ENCODE measurements at places on chromosomes 16 and 17. TPM values are rescaled to one million over a fixed set of nuclear protein-coding genes. Genes with fewer than 3 reads are reported as not detected.

CORO7 gene
- total RNA-seq, result 24.1 TPM

ENPP7 gene
- not detected for total RNA-seq

PSMC5 gene
- total RNA-seq, result 109 TPM

CCL4 gene
- total RNA-seq, result 0.57 TPM

SMPD3 gene
- 27.8 TPM for total RNA-seq

C16orf82 gene
- not detected for total RNA-seq

AHSP gene
- not detected for total RNA-seq

KRT12 gene
- total RNA-seq, result not detected

DNA sequence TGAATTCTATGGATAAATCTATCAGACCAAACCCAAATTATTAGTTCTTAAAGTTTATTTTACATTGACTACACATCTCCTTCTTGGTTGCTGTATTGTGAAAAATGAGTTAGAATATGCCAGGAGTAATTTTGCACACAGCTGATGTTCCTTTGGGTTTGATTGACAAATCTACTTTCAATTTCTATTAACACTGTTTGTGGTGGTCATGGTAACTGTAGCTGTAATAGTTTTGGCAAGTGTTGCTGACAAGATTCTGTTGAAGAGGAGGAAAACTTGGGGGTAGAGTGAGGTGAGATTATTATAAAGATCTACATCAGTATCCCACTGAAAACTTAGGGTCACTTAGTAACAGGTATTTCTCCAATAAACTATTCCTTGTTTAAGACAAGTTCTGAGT is 30.3 kb downstream of the MRTFB start:
- H3K27ac ChIP-seq, result no peak overlapping the region
- H3K4me3 ChIP-seq, result no peak overlapping the region
- H3K36me3 ChIP-seq, result no peaks in the 10 kb centered on the region
- DNase-seq, result no peak

GRCh38 chr17:12646761-12647422 is 18.8 kb upstream of the MYOCD start:
- H3K27ac ChIP-seq, result no peak overlapping the region
- no peak for DNase-seq
- H3K36me3 ChIP-seq, result no peaks in the 10 kb centered on the region
- H3K4me3 ChIP-seq, result no peak overlapping the region
- no peaks in the 10 kb centered on the region for H3K4me1 ChIP-seq
- H3K27me3 ChIP-seq, result no peaks in the 10 kb centered on the region

- H3K36me3 ChIP-seq, result no peaks in the 10 kb centered on the region
- no peak for DNase-seq
- no peak overlapping the region for H3K27ac ChIP-seq
- H3K27me3 ChIP-seq, result no peaks in the 10 kb centered on the region
Measured at GRCh38 chr16:81588326-81589081, 143.9 kb downstream of the CMIP start.

DNA sequence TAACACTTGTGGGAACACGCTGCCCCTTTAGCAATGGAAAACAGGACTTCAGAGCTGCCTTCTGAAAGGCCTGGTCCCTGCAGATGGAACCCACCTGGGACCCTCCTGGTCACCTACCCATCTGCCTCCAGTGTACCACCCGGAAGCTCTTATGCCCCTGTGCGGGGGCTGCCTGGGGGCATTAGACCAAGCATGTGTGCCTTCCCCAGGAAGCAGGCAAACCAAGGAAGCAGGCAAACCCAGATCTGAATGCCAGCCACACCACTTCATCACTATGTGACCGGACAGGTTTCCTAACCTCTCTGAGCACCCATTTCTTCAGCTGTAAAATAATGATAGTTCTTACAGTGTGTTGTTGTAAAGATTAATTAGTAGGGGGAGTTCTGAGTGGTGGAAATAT is 20.8 kb upstream of the LRRC37A3 start:
- H3K4me1 ChIP-seq, result no peaks in the 10 kb centered on the region
- no peak overlapping the region for H3K27ac ChIP-seq
- no peak for DNase-seq
- no peak overlapping the region for H3K4me3 ChIP-seq

DNA sequence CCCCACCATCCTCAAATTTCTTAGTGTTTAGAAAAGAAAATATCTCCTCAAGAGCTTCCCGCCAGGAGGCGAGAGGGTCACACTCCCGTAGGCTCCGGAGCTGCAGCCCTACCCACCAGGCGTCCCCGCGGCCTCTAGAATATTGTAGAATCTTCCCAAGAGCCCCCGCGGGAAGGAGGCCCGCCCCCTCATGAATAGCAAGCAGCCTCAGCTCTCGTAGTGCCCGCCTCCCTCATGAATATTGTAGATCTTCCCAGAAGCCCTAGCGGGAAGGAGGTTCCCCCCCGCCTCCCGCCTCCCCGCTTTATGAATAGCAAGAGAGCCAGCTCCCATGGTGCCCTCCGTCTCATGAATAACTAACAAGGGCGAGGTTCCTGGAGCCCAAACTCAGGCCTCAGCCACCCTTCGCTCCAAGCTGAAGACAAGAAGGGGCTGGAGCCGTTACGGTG is at the start of gene FBXO47:
Gene FBXO47 (minus strand): TSS at position 114 of the 449 bp plus-strand sequence. CDS start 4,378 bp downstream, outside the sequence.
- H3K36me3 ChIP-seq, result no peaks in the 10 kb centered on the region
- H3K27ac ChIP-seq, result peak within 1 kb of the TSS; percentile 64
- H3K27me3 ChIP-seq, result no peaks in the 10 kb centered on the region
- H3K4me3 ChIP-seq, result peak within 1 kb of the TSS; percentile 7

DNA sequence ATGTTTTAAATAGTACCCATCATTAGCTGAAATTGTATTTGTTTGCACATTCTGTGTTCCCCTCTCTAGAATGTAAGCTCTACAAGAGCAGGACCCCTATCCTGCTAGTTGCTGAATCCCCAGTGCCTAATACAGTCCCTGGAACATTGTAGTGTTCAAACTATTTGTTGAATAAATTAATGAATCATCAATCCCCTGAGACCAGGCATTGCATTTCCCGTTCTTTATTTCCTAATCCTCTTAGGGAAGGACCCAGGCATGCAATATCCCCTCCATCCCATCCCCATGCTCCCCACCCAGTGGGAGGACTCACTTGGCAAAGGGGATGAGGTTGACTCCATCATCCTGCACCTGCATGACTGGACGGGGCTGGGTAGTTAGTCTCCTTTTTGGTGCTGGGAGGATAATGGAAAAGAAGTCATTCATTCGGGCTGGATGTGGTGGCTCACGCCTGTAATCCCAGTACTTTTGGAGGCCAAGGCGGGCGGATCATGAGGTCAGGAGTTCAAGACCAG is 3.2 kb downstream of the INCA1 start:
- H3K36me3 ChIP-seq, result no peaks in the 10 kb centered on the region
- no peaks in the 10 kb centered on the region for H3K27me3 ChIP-seq
- H3K27ac ChIP-seq, result no peak overlapping the region
- H3K4me3 ChIP-seq, result no peak overlapping the region
- H3K4me1 ChIP-seq, result no peaks in the 10 kb centered on the region

DNA sequence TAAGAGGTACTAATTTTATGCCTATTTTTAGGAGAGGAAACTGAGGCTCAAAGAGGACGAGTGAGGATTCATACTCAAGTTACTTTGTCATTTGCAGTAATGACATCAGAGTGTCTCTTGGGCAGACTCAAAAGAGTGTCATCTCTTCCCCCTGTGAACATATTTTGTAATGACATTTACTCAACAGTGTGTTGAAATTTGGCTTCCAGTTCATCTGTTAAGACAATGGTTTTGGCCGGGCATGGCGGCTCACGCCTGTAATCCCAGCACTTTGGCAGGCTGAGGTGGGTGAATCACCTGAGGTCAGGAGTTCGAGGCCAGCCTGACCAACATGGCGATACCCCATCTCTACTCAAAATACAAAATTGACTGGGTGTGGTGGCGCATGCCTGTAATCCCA is 28.9 kb downstream of the WFDC1 start:
- H3K4me1 ChIP-seq, result no peaks in the 10 kb centered on the region
- H3K27me3 ChIP-seq, result no peaks in the 10 kb centered on the region
- H3K4me3 ChIP-seq, result no peak overlapping the region
- H3K36me3 ChIP-seq, result no peaks in the 10 kb centered on the region
- DNase-seq, result no peak

- peaks cover 7% of the 10 kb centered on the region for H3K4me1 ChIP-seq
- peak overlapping the region; percentile 96 for H3K27ac ChIP-seq
- H3K27me3 ChIP-seq, result no peaks in the 10 kb centered on the region
- no peaks in the 10 kb centered on the region for H3K36me3 ChIP-seq
- H3K4me3 ChIP-seq, result peak overlapping the region; percentile 62
Measured at GRCh38 chr16:426115-426905, 861 bp downstream of the RAB11FIP3 start.

GRCh38 chr17:15278380-15278779 is 13.3 kb upstream of the PMP22 start:
- no peak for DNase-seq
- no peak overlapping the region for H3K27ac ChIP-seq
- no peaks in the 10 kb centered on the region for H3K27me3 ChIP-seq
- H3K36me3 ChIP-seq, result no peaks in the 10 kb centered on the region
- no peaks in the 10 kb centered on the region for H3K4me1 ChIP-seq

- no peaks in the 10 kb centered on the region for H3K27me3 ChIP-seq
- no peaks in the 10 kb centered on the region for H3K36me3 ChIP-seq
- no peaks in the 10 kb centered on the region for H3K4me1 ChIP-seq
- DNase-seq, result no peak
Measured at GRCh38 chr16:88906535-88907105, 40.2 kb upstream of the PABPN1L start.

DNA sequence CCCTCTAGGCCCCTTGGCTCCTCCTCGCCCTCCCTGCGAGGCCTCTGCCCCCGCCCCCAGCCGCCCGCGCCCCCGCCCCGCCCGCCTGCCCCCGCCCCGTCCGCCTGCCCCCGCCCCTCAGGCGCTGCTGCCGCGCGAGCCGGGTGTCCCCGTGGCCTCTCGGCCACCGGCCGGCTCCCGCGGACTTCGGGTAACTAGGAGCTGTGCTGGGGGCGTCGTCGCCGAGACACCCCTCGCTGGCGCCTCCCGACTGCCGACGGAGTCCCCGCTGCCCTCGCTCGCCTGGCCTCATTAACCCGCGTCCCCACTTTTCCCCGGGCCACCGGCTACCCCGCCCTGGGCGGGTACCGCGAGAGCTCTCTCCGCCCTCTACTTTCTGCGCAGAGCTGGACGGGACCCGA is at the start of gene TLCD1:
Gene TLCD1 (minus strand): TSS at position 8 of the 401 bp plus-strand sequence. CDS start 136 bp downstream, outside the sequence.
- no peaks in the 10 kb centered on the region for H3K27me3 ChIP-seq
- peak; percentile 47 for DNase-seq
- H3K36me3 ChIP-seq, result peaks cover 5% of the 10 kb centered on the region
- peak within 1 kb of the TSS; percentile 99 for H3K27ac ChIP-seq
- peak within 1 kb of the TSS; percentile 63 for H3K4me3 ChIP-seq
- H3K4me1 ChIP-seq, result peaks cover 19% of the 10 kb centered on the region

DNA sequence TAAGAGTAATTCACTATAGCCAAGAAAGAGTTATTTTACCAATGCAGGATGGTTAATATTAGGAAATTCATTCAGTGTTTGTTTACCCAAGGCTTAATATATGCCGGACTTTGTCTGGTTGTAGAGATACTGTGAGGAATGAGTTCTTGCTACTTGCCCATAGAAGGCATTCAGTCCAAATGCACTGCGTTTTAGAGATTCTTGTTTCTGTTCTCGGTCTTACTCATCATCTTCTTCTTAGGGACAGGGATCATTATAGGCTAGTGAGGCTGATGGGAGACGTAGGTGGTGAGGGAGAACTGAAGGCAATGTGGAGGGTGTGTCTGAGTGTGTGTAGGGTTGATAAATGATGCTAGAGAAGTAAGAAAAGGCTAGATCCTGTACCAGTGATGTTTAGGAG is 90.7 kb downstream of the OR1D5 start:
- no peak overlapping the region for H3K27ac ChIP-seq
- no peak for DNase-seq
- no peaks in the 10 kb centered on the region for H3K4me1 ChIP-seq
- no peak overlapping the region for H3K4me3 ChIP-seq

GRCh38 chr17:17141860-17142552 is 64.1 kb downstream of the PLD6 start:
- no peak overlapping the region for H3K4me3 ChIP-seq
- no peak overlapping the region for H3K27ac ChIP-seq
- peak; percentile 39 for DNase-seq
- H3K4me1 ChIP-seq, result no peaks in the 10 kb centered on the region
- H3K27me3 ChIP-seq, result no peaks in the 10 kb centered on the region

- H3K27ac ChIP-seq, result no peak overlapping the region
- no peaks in the 10 kb centered on the region for H3K36me3 ChIP-seq
- H3K4me3 ChIP-seq, result no peak overlapping the region
- no peaks in the 10 kb centered on the region for H3K4me1 ChIP-seq
Measured at GRCh38 chr17:12659500-12659899, 6.2 kb upstream of the MYOCD start.

GRCh38 chr16:85611444-85612190 is 1.5 kb upstream of the GSE1 start:
- H3K27me3 ChIP-seq, result no peaks in the 10 kb centered on the region
- H3K27ac ChIP-seq, result peak overlapping the region; percentile 95
- DNase-seq, result peak; percentile 87
- H3K36me3 ChIP-seq, result no peaks in the 10 kb centered on the region

GRCh38 chr17:45372325-45372869 is 55.6 kb upstream of the MAP3K14 start:
- no peak for DNase-seq
- H3K27ac ChIP-seq, result peak overlapping the region; percentile 74
- no peaks in the 10 kb centered on the region for H3K36me3 ChIP-seq
- H3K4me3 ChIP-seq, result no peak overlapping the region
- no peaks in the 10 kb centered on the region for H3K27me3 ChIP-seq
- H3K4me1 ChIP-seq, result no peaks in the 10 kb centered on the region

DNA sequence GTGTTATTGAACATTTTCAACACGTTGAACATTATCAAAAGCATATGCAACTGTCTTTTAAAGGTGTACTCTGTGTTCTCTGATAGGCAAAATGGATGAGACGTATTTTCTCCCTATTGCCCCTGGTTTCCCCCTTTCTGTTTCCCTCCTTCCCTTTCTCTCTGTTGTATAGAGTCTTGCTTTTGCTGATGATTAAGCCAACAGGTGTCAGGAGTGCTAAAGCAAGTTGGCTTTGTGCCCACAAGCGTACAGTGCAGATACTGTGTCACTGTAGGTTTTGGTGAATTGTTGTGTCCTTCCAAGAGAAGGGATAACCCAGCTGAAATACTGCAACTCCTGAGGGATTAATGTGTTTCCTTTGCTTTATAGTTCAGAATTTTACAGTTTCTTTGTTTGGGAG is 74.4 kb downstream of the COX10 start:
- no peak overlapping the region for H3K27ac ChIP-seq
- H3K4me3 ChIP-seq, result no peak overlapping the region
- H3K4me1 ChIP-seq, result no peaks in the 10 kb centered on the region
- no peaks in the 10 kb centered on the region for H3K27me3 ChIP-seq
- DNase-seq, result no peak

GRCh38 chr16:2596747-2597559 is 59.1 kb downstream of the PDPK1 start:
- DNase-seq, result no peak
- H3K27ac ChIP-seq, result no peak overlapping the region
- no peak overlapping the region for H3K4me3 ChIP-seq
- no peaks in the 10 kb centered on the region for H3K27me3 ChIP-seq
